ENCODE measurements at places on chromosomes 7 and 10. TPM values are rescaled to one million over a fixed set of nuclear protein-coding genes. Genes with fewer than 3 reads are reported as not detected.

WEE2 gene
- total RNA-seq = not detected

SBDS gene
- 188 TPM for total RNA-seq

CALHM2 gene
- 50.0 TPM for total RNA-seq

GRCh38 chr10:82817676-82818422, 942.9 kb downstream of the NRG3 start:
- H3K36me3 ChIP-seq = no peaks in the 10 kb centered on the region
- no peak overlapping the region for H3K4me3 ChIP-seq
- H3K27ac ChIP-seq = no peak overlapping the region

- H3K27ac ChIP-seq = no peak overlapping the region
Measured at GRCh38 chr10:125538947-125539731, 143.8 kb downstream of the TEX36 start.

DNA sequence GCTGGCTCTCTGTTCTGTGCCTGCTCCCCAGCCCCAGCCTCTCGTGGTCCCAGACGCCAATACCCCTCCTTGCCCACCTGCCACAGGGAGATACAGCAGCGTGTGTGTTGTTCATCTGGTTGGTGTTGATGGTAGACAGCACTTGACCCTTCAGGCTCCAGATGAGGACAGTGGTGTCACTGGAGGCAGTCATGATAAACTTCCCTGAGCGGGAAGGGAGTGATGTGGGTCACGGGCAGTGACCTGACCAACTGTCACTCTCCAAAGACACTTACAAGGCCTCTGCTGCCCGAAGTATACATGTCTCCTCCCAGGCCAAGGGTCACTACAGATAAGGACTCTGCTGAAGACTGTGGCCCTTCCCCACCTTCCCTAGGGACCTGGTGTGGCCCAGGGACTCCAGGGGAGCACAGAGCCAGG, 5.6 kb downstream of the TBL2 start:
- peaks cover 23% of the 10 kb centered on the region for H3K4me1 ChIP-seq
- no peak overlapping the region for H3K27ac ChIP-seq
- no peaks in the 10 kb centered on the region for H3K27me3 ChIP-seq
- no peak overlapping the region for H3K4me3 ChIP-seq
- DNase-seq = no peak
- peaks cover 39% of the 10 kb centered on the region for H3K36me3 ChIP-seq

All from sigmoid colon (tissue), 7 donors.